Naive B cell (primary cell): ENCODE measurements at places on chromosomes 7 and 10.

DNA sequence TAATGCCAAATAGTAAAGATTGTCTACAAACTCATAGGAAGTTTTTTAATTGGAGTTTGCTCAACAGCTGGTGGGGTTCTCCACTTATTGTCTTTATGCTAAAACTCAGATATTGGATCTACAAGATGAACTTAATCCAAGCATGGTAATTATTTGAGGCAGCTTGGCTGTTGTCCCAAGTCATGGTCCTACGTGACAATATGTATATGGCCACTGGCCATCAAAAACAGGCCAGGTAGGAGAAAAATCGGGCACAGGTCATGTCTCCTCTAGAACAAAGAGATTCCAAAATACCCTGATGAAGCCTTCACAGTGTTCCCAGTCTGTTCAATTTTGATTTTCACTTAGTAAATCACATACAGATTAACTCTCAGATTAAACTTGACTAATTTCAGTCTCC lies 606.4 kb downstream of the TNS3 start:
- no peak for DNase-seq

GRCh38 chr10:128932071-128932820 lies 534.8 kb upstream of the MGMT start:
- no peak for DNase-seq

DNA sequence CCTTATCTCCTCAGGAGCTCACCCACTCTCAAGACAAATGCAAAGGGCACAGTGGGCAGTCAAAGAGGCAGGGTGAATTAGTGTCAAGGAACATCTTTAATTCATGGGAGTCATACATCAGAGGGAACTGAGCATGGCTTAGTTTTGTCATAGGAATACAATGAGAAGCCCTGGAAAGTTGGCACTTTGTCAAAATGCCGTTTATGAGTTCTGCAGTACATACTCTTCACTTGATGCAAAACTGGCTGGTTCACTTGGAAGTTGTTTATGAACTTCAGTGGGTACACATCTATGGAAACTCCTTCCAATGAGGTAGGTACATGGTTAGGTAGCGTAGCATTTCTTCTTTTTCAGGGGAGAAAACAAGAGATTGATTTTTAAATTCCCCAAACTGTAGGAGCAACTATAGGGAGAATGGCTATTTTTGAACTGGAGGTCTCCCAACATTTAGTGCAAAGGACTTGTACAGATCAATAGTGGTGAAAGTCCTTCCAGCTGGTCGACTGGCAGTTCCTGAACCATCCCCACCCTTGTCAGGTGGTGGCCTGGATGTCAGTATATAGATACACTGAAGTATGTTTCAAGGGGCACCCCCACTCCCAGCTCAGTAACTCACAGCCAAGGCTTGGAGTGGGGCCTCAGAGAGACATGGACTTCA lies 580.5 kb downstream of the REEP3 start:
- DNase-seq: no peak

- no peak for DNase-seq
These were observed 15.3 kb downstream of the GHRHR start for GRCh38 chr7:30979027-30979426.

DNA sequence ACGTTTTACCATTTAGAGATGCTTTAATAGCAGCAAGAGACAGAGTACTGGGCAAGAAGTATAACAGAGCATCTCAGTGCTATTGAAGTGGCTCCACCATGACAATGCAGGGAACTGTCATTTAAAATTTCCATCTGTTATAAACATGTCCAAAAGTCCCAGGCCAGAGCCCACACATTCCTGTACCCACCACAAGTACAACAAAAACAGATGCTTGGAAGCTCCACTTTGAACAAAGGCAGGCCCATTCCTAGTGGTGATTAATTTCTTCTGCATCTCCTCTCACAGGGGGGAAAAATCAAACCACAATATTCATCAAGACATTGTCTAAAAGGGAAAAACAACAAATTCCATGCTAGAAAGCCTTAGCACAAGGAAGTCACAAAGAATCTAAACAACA lies 627.9 kb downstream of the PARD3 start:
- DNase-seq: no peak

- no peak for DNase-seq
These were observed 224.3 kb downstream of the THSD7A start for GRCh38 chr7:11607686-11608085.

DNA sequence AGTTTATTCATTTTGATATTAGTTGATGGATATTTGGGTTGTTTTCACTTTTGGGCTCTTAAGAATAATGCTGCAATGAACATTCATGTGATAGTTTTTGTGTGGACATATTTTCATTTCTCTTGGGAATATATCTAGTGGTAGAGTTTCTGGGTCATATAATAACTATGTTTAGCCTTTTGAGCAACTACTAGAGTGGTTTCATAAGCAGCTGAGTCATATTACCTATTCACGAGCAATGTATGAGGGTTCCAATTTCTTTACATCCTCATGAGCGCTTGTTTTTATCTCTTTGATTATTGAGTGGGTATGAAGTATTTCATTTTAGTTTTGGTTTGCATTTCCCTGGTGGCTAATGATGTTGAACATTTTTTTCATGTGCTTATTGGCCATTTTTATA lies 182.6 kb downstream of the PON1 start:
- DNase-seq: no peak
